Esophagus muscularis mucosa (tissue), 4 donors: ENCODE measurements at places on chromosomes 12 and 14. TPM values are rescaled to one million over a fixed set of nuclear protein-coding genes. Genes with fewer than 3 reads are reported as not detected.

Gene PCBP2
- total RNA-seq = 275 TPM

DNA sequence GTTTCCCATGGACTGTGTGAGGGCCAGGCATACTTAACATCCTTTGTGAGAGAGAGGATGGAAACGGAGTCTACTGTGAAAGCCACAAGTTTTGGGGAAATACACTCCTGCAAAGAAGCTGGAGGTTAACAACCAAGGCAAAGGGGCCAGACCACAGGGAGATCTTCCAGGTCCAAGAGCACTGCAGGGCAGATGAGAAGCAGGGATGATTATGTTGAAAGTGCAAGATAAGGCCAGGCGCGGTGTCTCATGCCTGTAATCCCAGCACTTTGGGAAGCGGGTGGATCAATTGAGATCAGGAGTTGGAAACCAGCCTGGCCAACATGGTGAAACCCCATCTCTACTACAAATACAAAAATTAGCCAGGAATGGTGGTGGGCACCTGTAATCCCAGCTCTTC lies 15.1 kb downstream of the COQ6 start:
- no peak for DNase-seq

Gene NRIP2
- 0.83 TPM for total RNA-seq

GRCh38 chr12:70353780-70354660 lies 12.1 kb upstream of the KCNMB4 start:
- DNase-seq = no peak

DNA sequence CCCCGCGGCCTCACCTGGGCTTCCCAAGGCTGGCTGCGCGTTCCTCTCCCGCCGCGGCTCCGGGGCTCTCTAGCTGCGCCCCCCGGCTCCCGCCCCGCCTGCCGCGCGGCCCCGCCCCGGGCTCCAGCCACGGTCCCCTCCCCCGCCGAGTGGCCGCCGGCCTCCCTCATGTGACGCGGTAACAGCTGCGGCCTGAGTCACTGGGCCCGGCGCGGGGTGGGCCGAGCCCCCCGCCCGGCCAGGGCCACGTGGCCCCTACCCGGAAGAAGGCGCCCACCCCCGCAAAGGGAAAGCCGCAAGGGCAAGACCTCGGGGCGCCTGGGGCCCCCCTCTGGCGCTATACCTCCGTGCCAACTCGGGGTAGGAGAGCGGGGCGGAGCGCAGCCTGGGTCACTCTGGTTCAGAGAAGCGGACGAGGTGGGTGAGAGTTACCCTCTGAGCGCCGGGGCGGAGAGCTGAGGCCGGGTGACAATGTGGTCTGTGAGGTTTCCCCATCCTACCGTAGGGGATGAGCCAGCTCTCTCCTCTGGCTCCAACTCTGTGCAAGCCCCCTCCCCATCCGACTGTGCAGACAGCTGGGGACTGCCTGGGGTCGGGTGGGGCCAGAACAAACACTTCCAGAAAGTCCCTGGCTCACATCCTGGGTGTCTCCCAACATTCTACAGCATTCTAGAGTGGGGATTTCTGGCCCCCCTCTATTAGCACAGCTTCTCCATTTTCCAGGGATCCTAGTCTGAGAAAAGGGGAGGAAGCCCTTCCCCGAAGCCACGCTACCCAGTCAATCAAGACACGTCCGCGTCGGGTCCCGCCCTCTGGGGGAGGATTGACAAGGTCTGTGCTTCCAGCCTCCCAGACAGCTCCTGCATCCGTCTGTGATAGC lies at the start of gene CD63:
Gene CD63 (minus strand): TSS at position 71 of the 880 bp plus-strand sequence. CDS start 668 bp downstream, outside the sequence.
- peak; percentile 98 for DNase-seq

DNA sequence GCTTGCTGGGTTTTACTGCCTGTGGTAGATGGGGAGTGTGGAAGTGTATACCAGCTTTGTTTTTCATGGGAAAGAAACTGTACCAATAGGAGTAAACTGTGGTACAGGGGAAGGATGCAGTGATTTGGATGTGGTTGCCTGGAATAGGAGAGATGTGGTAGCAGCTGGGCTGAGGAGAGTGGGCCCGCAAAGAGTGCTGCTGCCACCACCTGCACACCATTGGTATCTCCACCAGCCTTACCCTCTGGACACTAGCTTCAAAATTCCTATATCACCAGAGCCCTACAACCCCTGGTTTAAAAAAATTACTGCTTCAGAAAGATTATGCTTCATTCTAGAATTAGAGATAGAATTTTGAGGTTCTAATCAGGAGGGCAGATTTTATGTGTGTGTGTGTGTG lies 53.6 kb downstream of the AKAP6 start:
- no peak for DNase-seq

Gene LBHD2
- not detected for total RNA-seq

Gene NEMP1
- total RNA-seq = 11.0 TPM

GRCh38 chr12:81617915-81618314 lies 141.2 kb downstream of the PPFIA2 start:
- no peak for DNase-seq

Gene SERPINA10
- total RNA-seq = not detected

Gene RASSF9
- total RNA-seq = 2.6 TPM

GRCh38 chr14:60665177-60665550 lies 15.9 kb upstream of the SIX1 start:
- no peak for DNase-seq

Gene JDP2
- total RNA-seq = 50.5 TPM

DNA sequence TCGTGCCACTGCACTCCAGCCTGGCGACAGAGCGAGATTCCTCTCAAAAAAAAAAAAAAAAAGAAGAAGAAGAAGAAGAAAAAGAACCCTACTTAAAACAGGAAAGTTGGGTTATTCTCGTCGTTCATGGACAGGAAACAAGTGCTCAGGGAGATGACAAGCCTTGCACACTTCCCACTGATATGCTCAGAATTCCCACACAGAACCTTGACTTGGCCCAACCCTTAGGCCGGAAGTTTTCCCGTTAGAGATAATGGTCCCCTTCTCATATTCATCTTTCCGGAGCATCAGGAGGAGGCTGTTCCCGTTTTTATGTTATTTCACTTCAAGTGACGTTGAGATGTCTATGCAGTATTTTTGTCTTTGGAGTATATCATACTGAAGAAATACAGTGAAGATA lies 36.2 kb downstream of the APOBEC1 start:
- no peak for DNase-seq

DNA sequence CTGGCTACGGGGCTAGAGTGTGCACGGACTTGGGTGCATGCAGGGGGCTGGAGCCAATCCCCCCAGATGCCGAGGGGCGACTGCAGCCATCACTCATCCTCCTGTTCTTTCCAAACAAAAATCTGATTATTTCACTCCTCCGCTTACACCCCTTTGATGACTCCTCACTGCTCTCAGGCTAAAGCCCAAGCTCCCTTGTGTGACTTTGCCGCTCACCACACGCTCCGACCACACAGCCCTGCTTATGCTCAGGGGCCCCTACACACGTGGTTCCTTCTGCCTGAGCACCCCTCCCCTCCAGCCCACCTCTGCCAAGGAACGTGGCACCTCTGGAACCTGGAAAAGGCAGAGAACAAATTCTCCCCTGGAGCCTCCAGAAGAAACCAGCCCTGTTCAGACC lies 13.7 kb downstream of the CHFR start:
- DNase-seq = no peak

GRCh38 chr14:38226366-38226765 lies 18.7 kb downstream of the SSTR1 start:
- no peak for DNase-seq

GRCh38 chr14:69048456-69048855 lies 69.4 kb upstream of the ACTN1 start:
- DNase-seq = no peak

Gene PAX9
- total RNA-seq = 2.1 TPM

DNA sequence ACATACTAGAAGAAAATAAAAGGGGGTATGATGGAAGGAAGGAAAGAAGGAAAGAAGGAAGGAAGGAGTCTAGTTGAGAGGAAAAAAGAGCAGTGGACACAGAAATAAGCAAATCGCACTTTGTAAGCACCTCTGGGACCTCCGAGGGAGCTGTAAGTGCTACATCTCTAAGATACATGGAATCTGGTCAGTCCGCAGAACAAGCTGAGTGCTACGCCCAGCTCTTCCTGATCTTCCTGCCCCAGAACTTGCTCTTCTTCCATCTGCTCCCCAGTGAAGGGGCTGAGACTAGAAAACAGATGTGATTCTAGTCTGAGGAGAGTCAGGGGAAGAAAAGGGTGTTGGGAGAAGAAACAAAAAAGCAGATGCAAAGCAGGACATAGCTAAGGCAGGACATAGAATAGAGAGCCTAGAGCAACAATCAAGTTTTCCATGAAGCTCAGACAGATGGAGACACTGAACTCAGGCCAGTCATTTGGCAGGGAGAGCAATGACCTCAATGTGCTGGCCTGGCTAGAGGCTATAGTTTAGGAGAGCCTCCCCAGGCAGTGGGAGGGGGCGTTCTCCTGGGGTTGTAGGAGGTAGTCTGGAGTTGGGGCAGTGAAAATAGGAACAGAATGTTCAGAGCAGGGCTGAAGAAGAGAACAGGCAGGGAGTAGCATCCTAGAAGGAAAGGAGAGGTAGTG lies 1.7 kb upstream of the MFAP5 start:
- peak; percentile 93 for DNase-seq

Gene ZCCHC8
- 13.1 TPM for total RNA-seq

Gene GALNT16
- total RNA-seq = 12.5 TPM

Gene STYK1
- total RNA-seq = not detected

Gene ZNF891
- 2.7 TPM for total RNA-seq

DNA sequence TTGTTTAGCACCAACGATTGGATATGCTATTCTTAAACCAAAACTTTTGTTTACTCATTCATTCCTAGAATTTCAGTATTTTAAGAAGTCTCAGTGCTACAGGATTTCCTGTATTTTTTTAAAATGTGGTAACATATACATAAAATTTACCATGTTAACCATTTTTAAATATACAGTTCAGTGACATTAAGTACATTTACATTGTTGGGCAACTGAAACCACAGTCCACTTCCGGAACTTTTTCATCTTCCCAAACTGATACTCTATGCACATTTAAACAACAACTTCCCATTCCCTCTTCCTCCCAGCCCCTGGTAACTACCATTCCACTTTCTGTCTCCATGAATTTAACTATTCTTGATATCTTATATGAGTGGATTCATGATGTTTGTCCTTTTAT lies 30.3 kb downstream of the PDE3A start:
- DNase-seq = no peak

DNA sequence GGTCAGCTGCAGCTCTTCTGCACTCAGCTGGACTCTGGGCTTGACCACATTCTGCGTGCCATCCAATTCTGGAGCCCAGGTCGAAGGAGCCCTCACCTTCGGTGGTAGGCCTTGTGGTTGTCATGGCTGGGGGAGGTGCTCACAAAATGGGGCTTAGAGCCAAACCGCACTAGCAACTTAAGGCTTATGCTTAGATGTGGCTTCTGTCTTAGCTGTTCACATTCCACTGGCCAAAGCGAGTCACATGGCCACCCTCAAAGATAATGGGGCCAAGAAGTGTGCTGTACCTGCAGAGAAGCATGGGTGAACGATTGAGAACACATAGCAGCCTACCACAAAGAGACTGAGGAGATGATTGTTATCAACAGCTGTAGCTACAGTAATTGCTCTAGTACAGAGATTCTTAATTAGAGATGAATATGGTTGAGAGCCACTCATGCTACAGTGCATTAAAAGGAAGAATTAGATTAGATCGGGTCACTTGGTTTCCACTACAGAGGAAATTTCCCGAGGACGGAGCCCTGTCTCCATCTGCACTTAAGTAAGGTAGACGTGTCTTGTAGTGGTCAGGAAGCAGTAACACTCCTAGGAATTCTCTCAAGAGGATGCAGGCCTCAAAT lies 334.6 kb upstream of the FKBP4 start:
- no peak for DNase-seq

- DNase-seq = no peak
Observed at GRCh38 chr14:78399316-78399889, 229.2 kb downstream of the NRXN3 start.

GRCh38 chr12:779745-780734 lies 27.7 kb downstream of the WNK1 start:
- no peak for DNase-seq
